ENCODE measurements at places on chromosomes 2 and 18. TPM values are rescaled to one million over a fixed set of nuclear protein-coding genes. Genes with fewer than 3 reads are reported as not detected.

GRCh38 chr2:235413064-235413463 is 80.8 kb upstream of the AGAP1 start:
- no peak for DNase-seq

GRCh38 chr18:22268641-22269128 is 99.3 kb downstream of the GATA6 start:
- peak; percentile 50 for DNase-seq

DNA sequence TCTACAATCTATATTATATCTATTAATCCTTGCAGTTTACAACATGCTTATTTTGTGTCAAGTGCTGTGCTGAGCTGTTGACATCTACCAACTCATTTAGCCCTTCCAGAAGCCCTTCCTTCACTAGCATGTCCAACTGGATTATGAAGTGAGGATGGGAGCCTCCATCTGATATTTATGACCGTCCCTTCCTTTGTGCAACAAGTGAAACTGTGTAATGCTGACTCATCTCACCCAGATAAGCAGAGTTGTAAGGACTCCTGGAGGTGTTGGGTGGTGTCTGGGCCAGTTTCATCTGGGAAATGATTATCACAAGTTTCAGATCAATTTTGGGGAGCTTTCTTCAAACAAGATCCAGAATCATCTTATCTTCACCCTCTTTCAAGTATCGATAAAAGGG is 156.6 kb upstream of the ETAA1 start:
- no peak for DNase-seq

DNA sequence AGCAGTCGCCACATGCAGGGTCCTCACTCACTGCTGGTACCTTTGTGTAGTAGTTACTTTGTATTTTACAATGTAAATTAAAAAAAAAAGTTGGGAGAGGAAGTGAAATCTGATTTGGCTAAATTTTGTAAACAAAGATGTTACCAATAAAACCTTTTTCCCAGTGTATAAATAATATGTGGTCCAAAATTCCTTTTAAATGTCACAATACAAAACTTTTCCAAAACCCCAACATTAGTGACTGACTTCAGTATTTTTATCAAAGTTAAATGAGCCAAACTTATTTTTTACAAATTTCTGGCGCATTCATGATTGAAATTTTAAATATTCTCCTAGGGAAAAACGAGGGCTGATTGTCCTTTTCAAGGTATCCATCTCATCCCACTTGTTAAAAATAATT is 239.9 kb downstream of the AGAP1 start:
- no peak for DNase-seq

Gene BCL2
- total RNA-seq, result 25.7 TPM

Gene RMND5A
- total RNA-seq, result 69.2 TPM

Gene PSMA8
- not detected for total RNA-seq

Gene AP1S3
- 5.0 TPM for total RNA-seq

Gene RNF125
- total RNA-seq, result 18.7 TPM

All from mucosa of descending colon (tissue), 3 donors.